ENCODE measurements at places on chromosomes 12 and 14.

DNA sequence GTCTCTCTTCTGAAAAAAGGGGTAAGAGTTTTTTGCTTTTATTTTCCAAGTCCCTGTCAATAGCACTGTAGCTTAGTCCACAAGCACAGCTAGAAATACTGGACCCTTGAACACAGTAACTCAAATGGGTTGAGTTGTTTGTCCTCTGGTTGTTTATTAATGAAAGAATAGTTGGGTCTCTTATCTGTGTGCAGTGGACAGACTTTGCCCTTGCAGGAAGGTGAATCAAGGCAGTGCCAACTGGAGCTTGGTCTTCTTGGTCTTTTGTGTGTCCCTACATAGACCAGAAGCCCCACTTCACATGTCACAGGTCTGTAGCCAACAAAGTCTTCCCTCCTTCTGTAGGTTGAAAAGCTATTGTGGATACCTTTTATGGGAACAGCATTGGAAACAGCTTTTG, 322.0 kb downstream of the AACS start:
- no peaks in the 10 kb centered on the region for H3K36me3 ChIP-seq
- H3K4me1 ChIP-seq: no peaks in the 10 kb centered on the region
- H3K27ac ChIP-seq: no peak overlapping the region

- peak overlapping the region; percentile 81 for H3K4me3 ChIP-seq
- peak; percentile 78 for DNase-seq
- H3K36me3 ChIP-seq: peaks cover 42% of the 10 kb centered on the region
- H3K4me1 ChIP-seq: peaks cover 49% of the 10 kb centered on the region
These were observed 1.2 kb downstream of the DUSP16 start for GRCh38 chr12:12561371-12562015.

DNA sequence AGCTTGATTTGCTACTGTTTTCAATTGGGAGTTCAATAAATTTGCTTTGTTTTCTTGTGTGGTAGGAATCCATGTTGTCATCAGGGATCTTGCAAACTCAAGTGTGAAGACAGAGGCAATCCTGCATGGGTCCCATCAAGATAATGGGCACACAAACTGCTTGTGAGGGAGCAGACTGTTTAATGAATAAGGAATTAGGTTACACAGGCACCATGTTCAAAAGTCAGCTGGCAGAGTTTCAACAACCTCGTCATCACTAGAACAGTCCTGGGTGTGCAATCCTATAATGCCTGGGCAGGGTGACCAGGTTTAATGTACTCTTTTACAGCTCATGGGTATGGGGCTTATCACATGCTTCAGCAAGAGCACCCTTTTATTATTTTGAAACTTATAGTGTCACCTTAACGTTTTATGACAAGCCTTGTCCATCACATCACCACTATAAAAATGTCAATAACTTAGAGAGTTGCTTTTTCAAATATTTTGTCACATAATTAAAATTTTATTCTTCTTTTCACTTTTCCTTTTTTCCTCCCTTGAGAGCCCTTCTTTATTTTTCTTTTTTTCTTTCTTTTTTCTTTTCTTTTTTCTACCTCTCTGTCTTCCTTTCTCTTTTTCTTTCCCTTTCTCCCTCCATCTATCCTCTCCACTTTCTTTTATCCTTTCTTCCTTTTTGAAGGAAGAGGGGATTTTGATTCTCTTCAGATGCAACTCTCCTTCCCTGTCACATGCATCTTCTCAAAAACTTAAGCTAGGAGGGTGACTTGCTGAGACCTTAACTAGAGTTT, 252.2 kb upstream of the ATP2B1 start:
- no peaks in the 10 kb centered on the region for H3K27me3 ChIP-seq
- H3K36me3 ChIP-seq: no peaks in the 10 kb centered on the region
- peak overlapping the region; percentile 44 for H3K27ac ChIP-seq
- H3K4me3 ChIP-seq: no peak overlapping the region
- DNase-seq: no peak

DNA sequence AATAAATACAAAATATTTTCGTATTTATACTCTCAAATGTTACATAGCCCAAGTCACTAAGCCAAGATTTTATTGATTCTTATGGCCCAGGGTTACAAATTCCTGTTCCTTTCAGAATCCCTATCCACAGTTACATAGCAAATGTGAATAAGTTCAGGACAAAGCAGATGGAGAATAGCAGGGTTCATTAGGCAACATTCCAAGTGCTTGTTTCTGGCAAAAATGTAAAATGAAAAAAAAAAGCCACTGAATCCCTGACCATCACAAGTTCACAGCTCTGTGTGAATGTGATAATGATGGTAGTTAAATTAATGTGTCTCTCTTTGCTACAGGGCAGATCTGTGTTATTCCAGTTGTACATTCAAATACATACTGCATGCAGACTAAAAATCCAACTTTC, 74.6 kb downstream of the KCNC2 start:
- H3K4me3 ChIP-seq: no peak overlapping the region
- H3K36me3 ChIP-seq: no peaks in the 10 kb centered on the region
- H3K4me1 ChIP-seq: no peaks in the 10 kb centered on the region
- no peak for DNase-seq

- H3K27ac ChIP-seq: no peak overlapping the region
- no peak overlapping the region for H3K4me3 ChIP-seq
- no peaks in the 10 kb centered on the region for H3K27me3 ChIP-seq
These were observed 644.2 kb downstream of the NOVA1 start for GRCh38 chr14:25953532-25954139.

- peaks cover 7% of the 10 kb centered on the region for H3K4me1 ChIP-seq
- H3K27me3 ChIP-seq: no peaks in the 10 kb centered on the region
- H3K4me3 ChIP-seq: no peak overlapping the region
- no peak for DNase-seq
These were observed 70.1 kb downstream of the PEBP1 start for GRCh38 chr12:118206107-118206412.

GRCh38 chr12:81644503-81644902, 114.6 kb downstream of the PPFIA2 start:
- DNase-seq: no peak
- no peaks in the 10 kb centered on the region for H3K4me1 ChIP-seq
- no peaks in the 10 kb centered on the region for H3K36me3 ChIP-seq

DNA sequence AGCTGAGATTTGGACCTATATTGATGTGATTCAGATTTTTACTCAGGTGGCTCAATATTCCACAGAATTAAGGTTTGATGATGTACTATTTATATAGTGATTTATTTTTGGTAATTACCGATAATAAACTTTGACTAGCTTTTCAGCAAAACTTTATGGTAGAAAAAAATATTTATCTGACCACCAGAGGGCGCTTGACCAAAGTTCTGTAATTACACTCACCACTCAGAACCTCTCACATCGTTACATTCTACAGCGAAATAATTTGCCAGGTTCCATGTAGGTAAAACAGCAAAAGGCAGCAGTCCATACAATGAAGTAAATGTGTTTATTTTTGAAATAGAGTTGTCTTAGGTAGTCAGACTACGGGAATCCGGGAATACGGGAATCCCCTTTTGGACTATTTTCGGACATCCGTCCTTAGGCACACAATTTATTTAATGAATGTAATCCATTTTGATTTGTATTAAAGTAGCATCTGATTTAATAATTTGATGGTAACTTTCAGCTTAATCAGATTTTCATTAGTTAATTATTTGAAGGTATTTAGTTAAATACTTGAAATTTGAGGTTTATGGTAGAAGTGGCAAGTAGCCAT, 143.0 kb upstream of the DDHD1 start:
- H3K4me3 ChIP-seq: no peak overlapping the region
- peaks cover 2% of the 10 kb centered on the region for H3K4me1 ChIP-seq
- no peak for DNase-seq
- H3K27me3 ChIP-seq: no peaks in the 10 kb centered on the region

Measured in activated T-cell treated with anti-CD3 and anti-CD28 coated beads, Interleukin-2, amount 50 U/mL, for 24 hours (primary cell).